Astrocyte of the spinal cord (primary cell): ENCODE measurements at places on chromosomes 12 and 14.

- peak; percentile 88 for DNase-seq
Measured at GRCh38 chr12:108802101-108802961, 55.1 kb downstream of the SSH1 start.

- no peak for DNase-seq
Measured at GRCh38 chr12:47732504-47732903, 7.2 kb upstream of the ENDOU start.

- no peak for DNase-seq
Measured at GRCh38 chr12:111366075-111366474, 2.8 kb downstream of the PHETA1 start.

DNA sequence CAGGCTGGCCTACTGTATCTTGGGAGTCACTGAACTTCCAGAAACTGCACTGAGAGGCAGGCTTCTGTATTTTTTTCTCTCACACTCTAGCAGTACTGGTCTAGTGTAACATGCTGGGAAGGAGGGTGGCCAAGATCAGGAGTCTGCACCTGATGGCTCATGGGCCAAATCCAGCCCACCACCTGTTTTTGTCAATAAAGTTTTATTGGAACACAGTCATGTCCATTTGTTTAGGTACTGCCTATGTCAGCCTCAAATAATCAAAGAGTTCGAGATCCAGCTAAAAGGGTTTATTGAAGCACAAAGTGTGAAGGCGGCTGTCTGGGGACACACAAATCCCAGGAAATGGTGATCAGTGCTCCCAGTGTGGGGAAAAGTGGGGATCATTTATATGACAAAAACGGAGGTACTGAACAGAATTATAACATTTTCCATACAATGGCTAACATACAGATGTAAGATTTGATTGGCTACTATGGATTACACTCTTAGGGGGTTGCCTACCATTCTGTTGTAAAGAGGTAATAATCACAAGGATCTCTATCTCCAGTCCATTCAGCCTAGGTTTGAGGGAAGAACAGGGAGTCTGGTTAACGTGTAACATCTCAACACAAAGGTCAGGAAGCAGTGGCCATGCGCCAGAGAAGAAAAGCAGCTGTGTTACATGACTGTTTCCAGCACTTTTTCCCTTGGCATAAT, 12.9 kb downstream of the USP30 start:
- DNase-seq: no peak

DNA sequence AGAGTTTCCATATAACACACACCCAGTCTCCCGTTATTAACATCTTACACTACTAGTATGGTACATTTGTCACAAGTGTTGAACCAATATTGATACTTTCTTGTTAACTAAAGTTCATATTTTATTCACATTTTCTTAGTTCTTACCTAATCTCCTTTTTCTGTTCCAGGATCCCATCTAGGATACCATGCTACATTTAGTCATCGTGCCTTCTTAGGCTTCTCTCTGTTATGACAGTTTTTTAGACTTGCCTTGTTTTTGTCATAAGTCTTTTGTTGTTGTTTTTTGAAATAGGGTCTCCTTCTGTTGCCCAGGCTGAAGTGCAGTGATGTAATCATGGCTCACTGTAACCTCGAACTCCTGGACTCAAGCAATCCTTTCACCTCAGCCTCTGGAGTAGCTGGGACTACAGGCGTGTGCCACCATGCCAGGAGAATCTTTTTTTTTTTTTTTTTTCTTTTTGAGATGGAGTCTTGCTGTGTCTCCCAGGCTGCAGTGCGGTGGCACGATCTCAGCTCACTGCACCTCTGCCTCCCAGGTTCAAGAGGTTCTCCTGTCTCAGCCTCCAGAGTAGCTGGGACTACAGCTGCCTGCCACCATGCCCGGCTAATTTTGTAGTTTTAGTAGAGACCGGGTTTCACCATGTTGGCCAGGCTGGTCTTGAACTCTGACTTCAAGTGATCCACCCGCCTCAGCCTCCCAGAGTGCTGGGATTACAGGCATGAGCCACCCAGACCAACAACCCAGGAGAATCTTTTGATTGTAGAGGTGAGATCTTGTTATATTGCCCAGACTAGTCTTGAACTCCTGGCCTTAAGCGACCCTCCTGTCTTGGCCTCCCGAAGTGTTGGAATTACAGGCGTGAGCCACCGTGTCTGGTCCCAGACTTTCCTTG, 59.1 kb upstream of the HECTD1 start:
- DNase-seq: no peak

GRCh38 chr12:661720-662486, 1.3 kb downstream of the NINJ2 start:
- DNase-seq: no peak

GRCh38 chr14:101102875-101103274, 199.4 kb upstream of the RTL1 start:
- DNase-seq: no peak

GRCh38 chr12:14825256-14825655, 11.3 kb upstream of the SMCO3 start:
- DNase-seq: no peak

GRCh38 chr14:32469388-32470160, 140.5 kb downstream of the AKAP6 start:
- peak; percentile 78 for DNase-seq

DNA sequence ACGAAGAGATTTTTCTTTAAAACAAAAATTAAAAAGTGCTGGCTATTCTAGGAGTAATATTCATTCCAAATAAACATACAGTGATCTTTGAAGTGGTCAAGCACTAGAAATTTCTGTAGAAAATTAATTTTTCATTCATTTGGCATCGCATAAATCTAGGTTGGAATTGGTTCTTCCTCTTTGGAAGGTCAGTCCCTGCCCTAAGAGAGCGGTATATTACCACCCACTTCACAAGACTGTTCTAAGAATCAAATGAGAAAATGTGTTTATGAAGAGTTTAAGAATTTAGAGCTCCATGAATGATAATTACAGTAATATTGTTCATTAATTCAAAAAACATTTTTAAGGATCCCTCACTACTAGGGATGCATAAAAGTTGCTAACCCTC, 444 bp upstream of the GEMIN2 start:
- no peak for DNase-seq

DNA sequence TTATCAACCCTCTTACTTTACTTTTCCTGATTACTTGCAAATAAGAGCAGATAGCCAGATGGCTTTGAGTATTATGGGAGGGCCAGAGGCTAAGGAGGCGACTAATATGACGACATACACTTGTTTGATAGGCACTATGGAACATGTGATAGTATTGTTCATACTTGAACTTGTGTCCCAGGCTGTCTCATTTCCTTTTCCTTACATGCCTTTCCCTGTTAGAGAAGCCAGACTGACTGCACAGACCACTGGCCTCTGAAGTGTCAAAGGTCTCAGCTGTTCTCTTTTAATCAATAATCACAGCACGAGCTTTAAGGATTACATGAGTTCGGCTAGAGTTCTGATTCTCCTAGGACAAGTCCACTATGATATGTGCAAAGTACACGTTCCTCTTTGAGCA, 326.0 kb downstream of the PRKD1 start:
- DNase-seq: no peak

GRCh38 chr14:36657399-36658122, 4.1 kb upstream of the PAX9 start:
- no peak for DNase-seq

GRCh38 chr12:19998961-19999804, 369.2 kb upstream of the PDE3A start:
- DNase-seq: no peak

GRCh38 chr12:23472329-23472971, 477.0 kb downstream of the SOX5 start:
- no peak for DNase-seq

GRCh38 chr12:6790496-6791150, 1.3 kb downstream of the CD4 start:
- no peak for DNase-seq

GRCh38 chr12:48973941-48974673, 2.6 kb upstream of the WNT10B start:
- peak; percentile 42 for DNase-seq

GRCh38 chr14:105889666-105890473, 363.5 kb downstream of the TMEM121 start:
- no peak for DNase-seq

- peak; percentile 42 for DNase-seq
Measured at GRCh38 chr14:94129758-94130414, 482 bp upstream of the IFI27L2 start.

- peak; percentile 70 for DNase-seq
Measured at GRCh38 chr12:42716491-42716891, 126.9 kb upstream of the PRICKLE1 start.

GRCh38 chr14:77640756-77641533, 24.5 kb upstream of the SPTLC2 start:
- no peak for DNase-seq

- DNase-seq: no peak
Measured at GRCh38 chr12:48977290-48978281, 536 bp upstream of the WNT1 start.

GRCh38 chr14:89254166-89254909, 162.7 kb downstream of the FOXN3 start:
- DNase-seq: no peak

GRCh38 chr12:44574586-44574985, 301.5 kb downstream of the NELL2 start:
- peak; percentile 1 for DNase-seq

GRCh38 chr12:64819816-64820402, 4.5 kb upstream of the TBC1D30 start:
- no peak for DNase-seq

GRCh38 chr12:74891083-74891668, 318.5 kb downstream of the KCNC2 start:
- no peak for DNase-seq

DNA sequence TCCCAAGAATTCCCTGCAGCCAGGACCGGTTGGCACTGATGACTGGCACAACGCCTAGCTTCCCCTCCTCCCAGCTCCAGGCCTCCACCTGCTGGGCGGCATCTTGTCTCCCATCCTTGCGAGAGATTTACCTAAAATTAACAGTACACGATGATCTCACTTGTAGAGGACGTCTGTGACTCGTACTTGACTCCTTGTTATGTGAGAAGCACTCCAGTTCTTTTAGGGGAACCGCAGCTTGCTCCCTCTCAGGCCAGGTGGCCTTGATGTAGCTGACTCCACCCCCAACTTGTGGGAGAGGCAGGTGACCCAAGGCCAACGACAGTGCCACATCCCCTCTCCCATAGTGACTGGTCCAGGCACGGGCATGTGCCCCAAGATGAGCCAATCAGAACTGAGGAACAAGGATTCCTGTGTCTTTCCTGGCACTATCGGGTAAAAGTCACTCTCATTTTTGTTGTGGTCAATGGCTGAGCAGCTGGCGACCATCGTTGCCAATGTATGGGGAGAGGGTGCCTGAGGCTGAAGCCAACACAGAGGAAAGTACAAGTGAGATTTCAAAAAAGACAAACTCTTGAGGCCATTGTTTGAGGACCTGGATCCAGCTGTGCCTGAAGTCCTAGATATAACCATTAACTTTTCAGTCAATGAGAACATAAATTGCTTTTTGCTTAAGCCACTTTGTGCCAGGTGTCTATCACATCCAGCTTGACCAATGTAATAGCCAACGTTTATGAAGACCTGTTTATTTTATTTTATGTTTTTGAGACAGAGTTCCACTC, 208.7 kb downstream of the RBM19 start:
- DNase-seq: no peak

DNA sequence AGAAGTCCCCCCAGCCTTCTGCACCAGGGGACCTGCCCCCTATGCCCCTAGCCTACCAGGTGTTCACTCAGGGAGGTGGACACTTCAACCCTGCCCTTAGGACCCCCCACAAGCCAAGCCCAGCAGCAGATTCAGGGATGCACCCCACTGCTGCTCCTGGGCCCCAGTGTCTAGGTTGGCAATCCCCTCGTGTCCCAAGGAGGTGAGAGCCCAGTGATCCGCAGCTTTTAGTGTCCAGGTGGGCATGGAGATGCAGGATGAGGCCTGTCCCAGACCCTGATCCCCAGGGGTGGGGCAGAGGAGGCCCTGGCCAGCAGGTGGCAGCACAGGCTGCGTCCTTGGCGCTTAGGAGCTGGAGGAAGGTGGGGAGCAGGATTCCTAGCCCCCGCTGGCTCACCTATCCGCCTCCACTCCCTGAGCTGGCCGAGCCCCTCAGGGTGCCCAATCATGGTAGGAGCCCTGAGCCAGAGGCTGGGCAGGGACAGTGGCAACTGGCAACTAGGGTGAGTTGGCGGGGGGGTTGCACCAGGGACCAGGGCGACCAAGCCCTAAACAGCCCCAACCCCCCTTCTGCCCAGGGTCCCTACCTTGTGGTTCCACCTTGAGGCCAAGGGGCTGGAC, 4.1 kb downstream of the CKB start:
- no peak for DNase-seq

DNA sequence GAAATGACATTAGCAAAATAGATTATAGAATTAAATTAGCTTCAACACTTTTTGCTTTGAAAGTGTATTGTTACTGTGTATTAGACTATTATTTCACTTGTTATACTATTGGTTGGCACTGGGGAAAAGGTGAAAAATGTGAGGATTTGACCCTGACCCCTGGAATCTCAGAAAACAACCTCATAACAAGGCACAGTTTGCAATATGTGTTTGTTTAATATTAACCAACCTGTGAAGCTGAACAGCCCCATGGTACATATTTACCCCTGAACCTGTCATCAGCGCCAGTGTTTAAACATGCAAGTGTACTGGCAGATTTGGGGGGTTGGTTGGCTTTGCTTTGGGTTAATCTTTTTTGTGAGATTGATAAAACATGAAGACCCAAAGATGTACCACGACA, 11.7 kb downstream of the SLC38A4 start:
- no peak for DNase-seq

- peak; percentile 93 for DNase-seq
Measured at GRCh38 chr14:69005432-69006148, 26.5 kb upstream of the ACTN1 start.

- DNase-seq: no peak
Measured at GRCh38 chr12:125166041-125166440, 100.8 kb downstream of the AACS start.

DNA sequence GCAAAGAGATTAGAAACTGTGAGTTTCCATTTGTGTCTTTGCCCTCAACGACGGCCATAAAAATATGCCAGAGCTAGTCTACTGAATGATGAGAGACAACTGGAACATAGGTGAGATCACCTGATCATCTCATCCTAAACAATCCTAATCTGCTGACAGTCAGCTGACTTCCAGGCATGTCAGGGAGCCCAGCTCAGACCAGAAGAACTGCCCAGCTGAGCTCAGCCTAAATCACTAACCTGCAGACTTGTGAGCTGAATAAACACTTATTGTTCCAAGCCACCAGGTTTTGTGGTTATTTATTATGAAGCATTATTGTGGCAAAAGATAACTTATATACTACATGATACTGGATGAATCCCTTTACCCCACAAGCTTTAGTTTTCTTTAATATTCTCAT, 118.9 kb upstream of the PLEKHG7 start:
- DNase-seq: no peak

GRCh38 chr12:112198120-112198733, 72.9 kb downstream of the TRAFD1 start:
- peak; percentile 62 for DNase-seq

DNA sequence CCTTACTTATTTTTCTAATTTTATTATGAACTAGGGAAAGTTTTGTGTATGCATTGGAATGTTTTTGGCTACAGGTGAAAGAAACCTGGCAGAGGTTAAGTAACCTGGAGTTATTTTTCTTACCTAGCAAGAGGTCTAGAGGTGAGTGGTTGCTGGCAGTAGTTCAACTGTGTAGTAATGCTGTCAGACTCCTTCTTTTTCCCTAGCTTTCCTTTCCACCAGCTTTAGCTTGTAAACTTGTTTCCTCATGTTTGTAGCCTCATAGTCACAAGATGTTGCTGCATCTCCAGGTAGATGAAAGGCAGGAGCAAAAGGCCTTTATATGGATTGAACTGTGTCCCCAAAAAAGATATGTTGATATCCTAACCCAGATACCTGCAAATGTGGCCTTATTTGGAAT, 105.1 kb upstream of the AMIGO2 start:
- no peak for DNase-seq

- DNase-seq: no peak
Measured at GRCh38 chr14:70011708-70012107, 132.5 kb downstream of the SMOC1 start.
